ENCODE measurements at places on chromosomes 5 and 9. TPM values are rescaled to one million over a fixed set of nuclear protein-coding genes. Genes with fewer than 3 reads are reported as not detected.

- peaks cover 31% of the 10 kb centered on the region for H3K4me1 ChIP-seq
- no peaks in the 10 kb centered on the region for H3K27me3 ChIP-seq
- H3K36me3 ChIP-seq: peaks cover 9% of the 10 kb centered on the region
- DNase-seq: peak; percentile 44
- no peak overlapping the region for H3K4me3 ChIP-seq
These were observed 29.4 kb downstream of the HACD4 start for GRCh38 chr9:21002040-21002439.

DNA sequence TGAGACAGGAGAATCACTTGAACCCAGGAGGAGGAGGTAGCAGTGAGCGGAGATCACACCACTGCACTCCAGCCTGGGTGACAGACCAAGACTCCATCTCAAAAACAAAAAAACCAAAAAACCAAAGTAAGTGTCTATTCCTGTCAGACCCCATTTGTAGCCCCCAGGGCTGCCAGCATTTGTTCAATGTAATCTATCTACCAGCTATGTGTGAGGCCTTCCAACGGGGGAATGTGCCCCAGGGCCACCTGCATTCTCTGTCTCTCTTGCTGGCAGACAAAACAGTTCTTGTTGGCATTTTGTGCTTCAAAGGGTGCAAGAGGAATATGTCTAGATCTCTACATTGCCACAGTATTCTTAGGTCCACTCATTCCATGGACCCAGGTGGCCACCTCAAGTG lies 34.1 kb downstream of the CD14 start:
- H3K36me3 ChIP-seq: no peaks in the 10 kb centered on the region
- no peak for DNase-seq
- no peaks in the 10 kb centered on the region for H3K27me3 ChIP-seq
- no peak overlapping the region for H3K4me3 ChIP-seq
- no peaks in the 10 kb centered on the region for H3K4me1 ChIP-seq
- no peak overlapping the region for H3K27ac ChIP-seq

DNA sequence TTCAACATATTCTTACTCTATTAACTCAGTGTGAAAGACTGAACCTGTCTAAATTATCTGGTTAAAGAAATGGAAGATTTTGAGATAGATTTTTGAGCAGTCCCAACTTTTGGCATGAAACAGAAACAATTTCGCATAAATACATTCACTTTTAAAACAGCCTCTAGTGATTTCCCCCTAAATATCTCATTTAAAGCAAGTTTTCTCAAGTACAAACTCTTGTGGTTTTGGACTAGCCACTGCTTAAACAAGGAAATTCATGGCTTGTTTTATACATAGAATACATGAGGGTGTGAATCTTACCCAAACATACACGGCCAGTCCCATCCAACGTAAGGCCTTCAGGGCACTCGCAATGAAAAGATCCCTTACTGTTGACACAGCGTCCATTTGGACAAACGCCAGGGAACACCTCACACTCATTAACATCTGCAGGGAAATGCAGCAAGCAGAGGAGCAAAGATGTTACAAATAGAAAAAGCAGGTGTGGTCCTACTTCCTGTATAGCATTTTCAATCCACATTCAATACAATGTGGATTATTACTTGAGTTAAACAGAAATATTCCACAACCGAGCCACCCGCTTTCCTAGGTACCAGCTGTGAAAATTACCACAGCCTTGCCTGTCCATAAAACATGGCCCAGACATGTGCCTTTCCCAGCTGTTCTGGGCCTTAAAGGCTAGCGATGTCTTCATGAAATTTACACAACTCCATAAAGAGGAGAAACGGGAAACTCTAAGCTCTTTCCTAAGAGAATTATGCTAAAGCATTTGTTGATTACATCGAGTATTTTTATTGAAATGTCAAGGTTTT lies 188.8 kb downstream of the FBN2 start:
- no peak for DNase-seq
- H3K27me3 ChIP-seq: no peaks in the 10 kb centered on the region
- H3K4me3 ChIP-seq: no peak overlapping the region
- no peaks in the 10 kb centered on the region for H3K4me1 ChIP-seq
- H3K36me3 ChIP-seq: no peaks in the 10 kb centered on the region

GRCh38 chr9:78032730-78033457 lies 1.3 kb upstream of the GNAQ start:
- H3K27me3 ChIP-seq: no peaks in the 10 kb centered on the region
- peak overlapping the region; percentile 67 for H3K4me3 ChIP-seq
- peak overlapping the region; percentile 56 for H3K27ac ChIP-seq
- DNase-seq: peak; percentile 51
- H3K4me1 ChIP-seq: peaks cover 55% of the 10 kb centered on the region

DNA sequence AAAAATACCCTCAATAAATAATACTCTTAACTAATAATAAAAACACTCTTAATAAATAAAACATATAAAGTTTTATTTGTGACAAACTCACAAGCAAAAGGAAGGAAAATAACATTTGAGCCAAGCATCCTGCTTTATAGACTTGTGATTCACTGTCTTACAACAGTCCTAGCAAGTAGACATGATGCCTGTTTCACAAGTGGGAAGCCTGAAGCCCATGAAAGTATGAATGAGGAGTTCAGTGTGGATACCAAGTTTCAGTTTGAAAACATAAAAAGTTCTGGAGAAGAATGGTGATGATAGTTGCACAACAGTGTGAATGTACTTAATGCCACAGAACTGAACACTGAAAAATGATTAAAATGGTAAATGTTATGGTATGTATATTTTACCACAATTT lies 10.9 kb downstream of the HABP4 start:
- H3K4me3 ChIP-seq: no peak overlapping the region
- no peaks in the 10 kb centered on the region for H3K36me3 ChIP-seq
- no peak overlapping the region for H3K27ac ChIP-seq
- H3K4me1 ChIP-seq: no peaks in the 10 kb centered on the region

SLC34A1 gene
- total RNA-seq: 0.11 TPM

MYMK gene
- total RNA-seq: not detected

RAB3C gene
- total RNA-seq: not detected

All from CD4-positive, alpha-beta memory T cell (primary cell).